A172 (cell line): ENCODE measurements at places on chromosomes 5 and 9. TPM values are rescaled to one million over a fixed set of nuclear protein-coding genes. Genes with fewer than 3 reads are reported as not detected.
A peak's percentile ranks its signal among the peaks of the same experiment; 100 is the strongest.

Gene NUP214
- total RNA-seq = 6.1 and 16.2 TPM in 2 replicates

Gene THBS4
- total RNA-seq = 0.05 and 1.2 TPM in 2 replicates

Gene FGF18
- total RNA-seq = 0.14 and 1.1 TPM in 2 replicates

Gene SLC36A3
- total RNA-seq = not detected in 2 replicates

Gene MTRR
- total RNA-seq = 23.2 and 40.9 TPM in 2 replicates

Gene AP3B1
- 59.6 and 70.5 TPM in 2 replicates for total RNA-seq

DNA sequence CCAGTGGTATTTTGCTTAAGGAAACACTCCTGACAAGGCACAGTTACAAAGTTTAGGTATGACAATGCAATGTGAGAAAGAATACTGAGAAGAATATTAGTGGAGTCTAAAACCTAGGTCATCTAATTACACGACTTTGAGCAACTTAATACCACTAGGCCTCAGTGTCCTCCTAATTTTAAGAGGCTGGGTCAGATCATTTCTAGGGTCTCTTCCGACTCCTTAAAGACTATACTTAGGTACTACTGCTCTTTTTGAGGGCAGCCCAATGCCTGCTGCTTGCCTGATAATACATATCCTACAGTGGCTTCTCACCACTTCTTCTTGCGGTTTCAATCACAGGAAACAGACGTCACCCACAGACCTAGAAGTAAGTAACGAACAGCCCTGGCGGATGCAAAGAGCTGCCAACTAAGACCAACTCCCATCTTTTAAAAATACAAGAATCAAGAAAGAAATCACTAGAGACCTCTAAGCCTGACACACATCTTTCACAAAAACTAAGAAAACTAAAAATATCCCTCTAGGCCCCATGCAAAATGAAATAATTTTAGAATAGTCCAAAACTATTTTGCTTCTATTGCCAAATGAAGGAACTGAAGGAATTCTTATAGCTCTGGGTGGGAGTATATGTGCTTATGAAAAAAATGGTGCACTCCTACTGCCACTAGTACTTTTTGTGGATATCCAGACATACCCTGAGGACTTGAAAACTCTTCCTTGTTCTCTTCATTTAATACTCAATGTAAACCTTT lies 13.1 kb downstream of the DIAPH1 start:
- DNase-seq = no peak

DNA sequence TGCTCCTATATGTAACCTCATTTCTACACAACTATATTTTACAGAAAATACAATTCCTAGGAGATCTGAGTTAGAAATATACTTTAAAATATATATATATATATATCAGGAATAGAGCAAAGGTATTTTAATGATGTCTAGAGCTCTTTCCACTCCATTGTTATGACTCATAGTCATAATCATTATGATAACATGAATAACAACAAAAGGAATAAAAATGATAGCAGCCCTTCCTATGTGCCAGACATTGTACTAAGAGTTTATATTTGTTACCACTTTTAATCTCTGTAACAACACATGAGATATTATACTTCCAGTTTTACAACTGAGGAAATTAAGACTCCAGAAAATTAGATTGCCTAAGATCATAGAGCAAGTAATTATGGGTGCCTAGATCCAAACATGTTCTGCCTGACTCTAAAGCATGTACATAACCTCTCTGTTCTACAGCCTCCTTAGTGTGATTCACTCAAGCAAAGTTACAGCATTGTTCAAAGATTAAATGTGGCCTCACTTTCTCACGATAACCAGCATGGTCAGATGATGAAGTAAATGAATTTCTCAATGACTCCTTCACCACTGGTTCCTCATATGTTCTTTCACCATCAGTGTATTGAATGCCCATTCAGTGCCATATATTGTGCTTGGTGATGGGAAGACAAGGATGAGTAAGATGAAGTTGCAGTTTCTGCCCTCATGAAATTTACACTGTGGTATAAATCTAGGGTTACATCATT lies 452.1 kb downstream of the EFNA5 start:
- no peak for DNase-seq

DNA sequence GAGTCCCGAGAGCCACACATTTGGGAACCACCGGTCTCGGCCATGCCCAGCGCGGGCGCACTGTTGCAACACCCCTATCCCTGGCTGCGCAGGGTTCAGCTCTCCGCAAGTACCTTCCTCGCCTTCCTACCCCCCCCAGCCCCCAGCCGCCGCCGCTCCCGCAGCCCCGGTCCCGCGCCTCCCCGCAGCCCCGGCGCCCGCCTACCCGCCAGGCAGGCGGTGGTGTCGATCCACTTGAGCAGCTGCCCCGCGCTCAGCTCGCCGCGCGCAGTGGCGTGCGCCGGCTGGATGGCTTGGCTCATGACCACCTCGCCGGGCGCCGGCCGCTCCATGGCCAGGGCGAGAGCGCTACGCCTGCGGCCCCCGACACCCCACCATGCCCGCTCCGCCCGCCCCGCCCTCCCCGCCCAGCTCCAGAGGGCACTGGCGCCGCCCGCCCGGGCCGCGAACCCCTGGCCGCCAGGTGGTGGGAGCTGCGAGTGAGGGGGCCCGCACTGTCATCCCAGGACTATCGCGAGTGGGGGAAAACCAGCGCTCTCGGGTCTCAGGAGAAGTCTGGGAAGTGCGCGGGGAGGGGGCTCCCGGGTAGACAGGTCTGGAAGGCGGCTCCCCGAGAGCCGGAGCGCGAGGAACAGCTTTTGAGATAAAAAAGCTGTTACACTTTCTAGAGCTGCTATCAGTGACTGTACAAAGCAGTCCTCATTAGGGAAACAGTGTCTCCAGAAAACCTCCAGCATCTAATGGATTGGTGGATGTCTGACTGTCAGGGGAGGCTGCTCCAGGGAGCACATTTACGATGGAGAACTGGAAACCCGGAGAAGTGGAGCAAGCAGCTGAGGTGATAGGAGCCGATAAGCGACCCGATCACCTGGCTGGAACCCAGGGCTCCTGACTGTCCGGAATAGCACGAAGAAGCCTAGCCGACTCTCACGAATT lies at the start of gene ACOT12:
Gene ACOT12 (minus strand): TSS at position 352 of the 936 bp plus-strand sequence. CDS start 20 bp downstream, at position 332.
- DNase-seq = no peak

DNA sequence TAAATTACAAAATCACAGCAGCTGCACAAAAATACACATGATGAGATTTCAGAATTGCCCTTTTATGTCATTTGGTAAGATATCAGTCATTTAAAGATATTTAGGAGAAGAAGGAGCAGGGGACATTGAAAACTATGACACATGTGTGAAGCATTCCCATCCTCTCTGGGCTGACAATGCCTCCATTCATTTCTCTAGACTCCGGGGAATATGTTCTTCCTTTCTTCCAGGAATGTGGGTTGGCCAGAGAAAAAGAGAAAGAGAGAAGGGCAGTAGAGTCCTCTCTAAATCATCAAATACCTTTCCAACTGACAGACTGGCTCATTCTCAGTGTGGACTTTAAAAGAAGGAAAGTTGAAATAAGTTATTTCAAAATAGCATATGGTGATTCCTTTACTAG lies 205.6 kb upstream of the ADAMTSL1 start:
- peak; percentile 84 for DNase-seq

- DNase-seq = no peak
Observed at GRCh38 chr5:116377276-116378006, 197.2 kb downstream of the SEMA6A start.

GRCh38 chr5:133840168-133840567 lies 128.3 kb downstream of the C5orf15 start:
- DNase-seq = no peak

DNA sequence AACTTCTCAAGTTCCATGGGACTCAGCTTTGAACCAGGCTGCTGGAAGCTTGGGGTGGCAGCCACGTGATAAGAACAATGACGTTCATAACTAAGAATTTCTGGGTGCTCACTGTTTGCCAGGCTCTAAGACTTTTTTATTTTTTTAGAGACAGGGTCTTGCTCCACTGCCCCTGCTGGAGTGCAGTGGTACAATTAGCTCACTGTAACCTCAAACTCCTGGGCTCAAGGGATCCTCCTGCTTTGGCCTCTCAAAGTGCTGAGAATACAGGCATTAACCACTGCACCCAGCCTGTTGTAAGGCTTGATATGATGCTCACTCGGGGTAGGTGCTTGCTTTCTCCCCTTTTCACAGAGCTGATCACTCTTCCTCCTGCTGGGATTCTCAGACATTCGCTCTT lies 38.7 kb downstream of the PTPN3 start:
- DNase-seq = no peak

DNA sequence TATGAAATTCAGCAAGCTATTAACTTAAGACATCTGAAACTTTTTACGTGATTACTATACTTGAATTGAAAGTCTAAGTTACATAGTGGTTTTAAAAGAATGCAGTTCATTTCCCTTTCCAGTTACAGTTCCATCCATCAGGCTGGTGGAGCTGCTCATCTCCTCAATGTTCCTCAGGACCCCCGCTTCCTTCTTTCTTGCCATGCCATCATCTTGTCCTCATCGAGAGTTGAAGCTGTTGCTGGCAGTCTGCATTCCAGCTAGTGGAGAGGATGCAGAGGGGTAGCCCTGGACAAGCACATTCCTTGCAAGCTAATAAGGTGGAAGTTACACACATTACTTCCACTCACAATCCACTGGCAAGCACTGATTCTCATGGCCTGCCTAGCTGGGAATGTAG lies 8.8 kb upstream of the RNF183 start:
- DNase-seq = no peak

- DNase-seq = no peak
Observed at GRCh38 chr5:2482778-2483177, 268.7 kb downstream of the IRX2 start.

DNA sequence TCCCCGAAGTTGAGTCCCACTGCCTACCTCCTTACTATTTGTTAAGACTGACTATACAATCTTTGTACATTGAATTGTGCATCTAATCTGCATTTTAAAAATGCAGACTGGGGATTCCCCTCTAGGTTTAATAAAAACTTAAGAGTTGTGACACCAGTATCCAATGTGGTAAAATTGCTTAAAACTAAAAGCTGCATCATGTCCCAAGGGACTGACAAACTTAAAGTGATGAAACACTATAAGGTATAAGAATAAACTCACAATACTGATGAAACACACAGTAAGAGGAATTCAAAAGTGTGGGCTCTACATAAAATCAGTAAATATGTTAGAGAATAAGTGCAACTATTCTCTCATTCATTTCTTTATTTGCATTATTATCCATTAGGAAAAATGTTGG lies 1905.1 kb downstream of the MAT2B start:
- no peak for DNase-seq

- no peak for DNase-seq
Observed at GRCh38 chr9:15300218-15300617, 6.8 kb downstream of the TTC39B start.

DNA sequence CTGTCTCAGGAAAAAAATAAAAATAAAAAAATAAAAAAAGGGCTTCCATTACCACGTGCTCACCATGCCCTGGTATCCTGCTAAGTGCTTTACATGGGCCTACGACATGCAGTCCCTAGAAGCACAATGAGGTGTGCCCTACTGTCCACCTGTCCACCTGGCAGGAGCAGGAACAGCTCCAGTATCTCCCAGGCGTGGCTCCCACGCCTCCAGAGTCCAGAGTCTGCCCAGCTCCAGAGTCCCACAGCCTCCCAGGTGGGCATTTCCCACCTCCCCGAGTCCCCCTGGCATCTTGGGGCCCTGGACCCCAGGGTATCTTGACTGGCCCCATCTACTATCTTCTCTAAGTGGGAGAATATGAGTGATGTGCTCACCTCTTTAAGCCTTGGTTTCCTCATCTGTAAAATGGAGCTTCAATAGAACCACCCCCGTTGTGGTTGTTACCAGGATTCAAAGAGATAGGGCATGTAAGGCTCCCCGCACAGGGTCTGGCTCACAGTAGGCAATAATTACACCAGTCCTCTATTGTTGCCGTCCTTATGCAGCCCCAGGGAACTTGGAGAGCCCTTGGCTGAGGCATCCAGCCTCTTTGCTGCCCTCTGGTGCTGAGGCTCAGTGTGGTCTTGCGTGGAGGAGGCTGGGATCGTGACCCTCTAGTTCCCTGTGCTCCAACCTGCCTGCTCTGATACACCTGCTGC lies 8.9 kb downstream of the CXCL14 start:
- peak; percentile 41 for DNase-seq

DNA sequence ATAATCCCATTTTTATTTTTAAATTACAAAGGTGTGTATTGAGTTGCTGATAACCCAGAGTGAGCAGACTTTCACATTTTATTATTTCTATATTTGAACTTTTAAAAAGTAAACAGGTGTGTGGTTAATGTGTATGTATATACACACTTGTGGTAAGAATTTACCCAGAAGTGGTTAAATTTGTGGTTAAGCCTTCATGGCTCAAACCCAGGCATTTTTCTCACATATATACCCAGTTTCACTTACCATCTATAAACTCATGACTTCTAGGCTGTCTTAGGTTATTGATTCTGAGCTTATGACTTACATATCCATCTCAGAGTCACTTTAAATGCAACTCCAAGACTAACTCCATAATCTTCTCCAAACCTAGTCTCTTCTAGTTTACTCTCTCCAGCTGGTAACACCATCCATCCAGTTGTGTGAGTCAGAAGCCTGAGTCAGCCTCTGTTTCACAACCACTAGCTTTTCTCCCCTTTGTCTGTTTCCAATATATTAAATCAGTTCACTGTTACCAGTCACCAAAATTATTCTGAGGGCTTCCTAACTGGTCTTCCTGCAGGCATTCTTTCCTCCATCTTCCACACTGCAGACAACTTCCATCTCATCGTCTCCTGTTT lies 20.2 kb downstream of the ZBED3 start:
- no peak for DNase-seq

GRCh38 chr9:131982671-131983239 lies 96.9 kb downstream of the MED27 start:
- peak; percentile 66 for DNase-seq

GRCh38 chr9:97794666-97795065 lies 58.4 kb upstream of the FOXE1 start:
- DNase-seq = peak; percentile 48

GRCh38 chr5:133192716-133193115 lies 140.9 kb downstream of the HSPA4 start:
- no peak for DNase-seq

DNA sequence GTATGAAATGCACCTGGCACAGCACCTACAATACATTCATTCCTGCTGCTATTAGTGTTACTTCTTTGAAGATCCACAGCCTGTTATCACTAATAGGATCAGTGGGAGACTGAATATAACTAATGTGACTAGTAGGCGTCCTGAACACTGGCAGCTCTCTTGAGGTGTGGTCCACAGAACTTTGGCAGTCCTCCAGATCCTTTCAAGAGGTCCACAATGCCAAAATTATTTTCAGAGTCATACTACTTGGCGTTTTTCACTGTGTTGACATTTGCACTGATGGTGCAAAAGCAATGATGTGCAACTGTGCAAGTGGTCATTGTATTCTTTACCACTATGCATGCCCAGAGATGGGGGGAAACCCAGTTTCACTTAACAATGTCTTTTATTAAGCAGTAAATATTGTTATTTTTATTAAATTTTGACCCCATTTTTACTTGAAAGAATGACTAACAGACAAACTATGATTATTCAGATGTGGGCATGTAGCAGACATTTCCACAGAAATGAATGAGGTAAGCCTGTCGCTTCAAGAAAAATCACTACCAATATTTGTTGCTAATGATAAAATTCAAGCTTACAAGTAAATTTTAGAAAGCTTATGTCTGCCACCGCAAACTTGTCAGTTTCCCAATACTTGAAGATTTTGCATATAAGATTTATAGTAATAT lies 48.9 kb downstream of the ADRB2 start:
- DNase-seq = no peak
